Stimulated activated CD8-positive, alpha-beta memory T cell treated with anti-CD3 and anti-CD28 coated beads, Interleukin-2, amount 100 ng/mL, for 48 hours (primary cell): ENCODE measurements at places on chromosomes 6 and 20.

DNA sequence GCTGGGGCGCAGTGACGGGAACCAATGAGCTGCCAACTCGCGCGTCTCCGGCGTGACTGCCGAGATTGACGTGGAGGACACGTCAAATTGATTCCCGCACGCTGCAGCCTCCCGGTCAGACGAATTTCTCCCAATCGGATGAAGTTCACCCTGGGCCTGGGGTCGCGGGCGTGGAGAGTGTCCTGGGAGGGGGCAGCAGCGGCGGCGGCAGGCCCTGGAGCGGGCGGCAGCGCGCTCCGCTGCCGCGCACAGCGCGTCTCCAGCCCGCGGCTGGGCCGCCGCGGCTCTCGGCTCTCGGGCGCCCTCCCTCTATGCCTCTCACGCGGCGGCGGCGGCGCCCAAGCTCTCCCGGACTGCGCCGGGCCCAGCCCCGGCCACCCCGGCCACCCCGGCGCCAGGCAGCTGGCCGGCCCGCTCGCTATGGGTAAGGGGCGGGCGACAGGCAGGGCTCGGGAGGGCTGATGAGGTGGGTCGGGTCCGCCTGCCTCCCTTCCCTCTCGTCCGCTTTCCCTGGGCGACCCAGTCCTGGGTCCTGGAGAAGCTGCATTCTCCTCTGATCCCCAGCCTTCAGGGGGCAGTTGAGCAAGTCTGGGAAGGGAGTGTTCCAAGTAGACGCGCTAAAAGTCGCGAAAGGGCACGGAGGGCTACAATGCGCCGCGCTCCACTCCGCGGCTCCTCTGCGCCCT, at the start of gene PAX1:
Gene PAX1 (plus strand): TSS at position 90 of the 686 bp plus-strand sequence. CDS start 49 bp downstream, at position 139.
- DNase-seq: no peak

DNA sequence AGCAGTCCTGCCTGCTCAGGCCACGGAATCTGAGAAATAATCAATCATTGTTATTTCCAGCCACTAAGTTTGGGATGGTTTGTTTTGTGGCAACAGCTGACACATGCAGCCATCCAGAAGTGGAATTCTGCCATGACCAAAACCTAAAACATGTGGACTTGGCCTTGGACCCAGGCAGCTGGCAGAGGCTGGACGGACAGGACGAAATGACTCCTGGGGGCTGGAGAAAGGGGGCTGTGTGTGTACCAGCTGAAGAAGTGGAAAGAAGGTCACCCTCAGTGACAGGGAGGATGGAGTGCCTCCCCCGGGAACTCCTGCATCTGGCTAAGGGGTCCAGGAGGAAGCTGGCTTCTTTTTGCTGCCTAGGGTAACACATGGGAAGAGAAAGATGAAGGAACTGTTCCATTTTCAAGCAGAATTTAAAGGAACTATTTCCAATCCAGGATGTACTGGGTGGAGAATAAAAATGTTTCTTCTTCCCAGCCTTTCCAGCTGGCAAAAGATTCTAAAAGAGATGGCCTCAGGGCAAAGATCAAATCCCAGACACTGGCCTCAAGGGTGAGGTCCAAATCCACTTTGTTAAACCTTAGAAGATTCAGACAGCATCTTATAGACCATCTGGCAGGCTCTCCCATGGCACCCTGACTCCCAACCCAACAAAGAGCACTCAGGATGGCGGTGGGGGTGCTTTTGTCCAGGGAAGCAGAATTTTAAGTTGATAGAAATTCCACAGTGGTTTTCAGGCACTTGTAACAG, 14.3 kb downstream of the SERPINB6 start:
- DNase-seq: no peak

- DNase-seq: no peak
These were observed 17.8 kb downstream of the HIVEP2 start for GRCh38 chr6:142927271-142927580.

GRCh38 chr6:157047951-157048350, 270.8 kb downstream of the ARID1B start:
- DNase-seq: no peak

DNA sequence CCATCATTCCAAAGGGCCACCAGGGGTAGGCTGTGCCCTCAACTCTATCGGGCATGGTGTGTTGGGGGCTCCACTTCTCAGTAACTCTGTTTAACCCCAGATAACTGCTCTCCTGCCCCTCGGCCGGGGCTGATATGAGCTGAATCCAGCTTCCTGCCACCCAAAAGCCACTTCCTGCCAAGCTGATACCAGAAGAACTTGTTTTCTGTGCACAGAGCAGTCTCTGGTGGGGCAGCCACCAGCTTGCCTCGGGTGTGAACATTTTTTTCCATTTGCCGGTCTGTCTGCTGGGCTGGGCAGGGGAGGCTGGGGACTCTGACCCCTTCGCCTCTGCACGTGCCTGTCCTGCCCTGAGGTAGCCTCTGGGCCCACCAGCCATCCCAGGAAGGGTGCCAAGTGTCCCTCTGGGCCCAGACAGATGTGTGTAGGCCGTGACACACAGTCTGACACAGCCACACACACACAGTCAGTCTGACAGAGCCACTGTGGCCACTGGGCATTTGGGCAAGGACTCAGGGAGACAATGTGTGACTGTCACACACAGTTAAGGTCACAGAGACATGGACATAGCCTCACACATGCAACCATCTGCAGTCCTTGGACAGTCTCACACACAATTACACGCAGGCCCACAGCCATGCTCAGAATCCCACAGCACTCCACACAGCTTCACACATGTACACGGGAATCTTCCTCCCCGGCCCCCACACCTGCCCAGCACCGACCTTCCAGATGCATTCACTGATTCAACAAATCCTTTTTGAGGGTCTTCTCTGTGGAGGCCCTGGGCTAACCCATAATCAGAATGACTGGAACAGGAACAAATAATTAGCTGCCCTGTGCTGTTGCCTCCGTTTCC, 45.1 kb downstream of the NOL4L start:
- no peak for DNase-seq

DNA sequence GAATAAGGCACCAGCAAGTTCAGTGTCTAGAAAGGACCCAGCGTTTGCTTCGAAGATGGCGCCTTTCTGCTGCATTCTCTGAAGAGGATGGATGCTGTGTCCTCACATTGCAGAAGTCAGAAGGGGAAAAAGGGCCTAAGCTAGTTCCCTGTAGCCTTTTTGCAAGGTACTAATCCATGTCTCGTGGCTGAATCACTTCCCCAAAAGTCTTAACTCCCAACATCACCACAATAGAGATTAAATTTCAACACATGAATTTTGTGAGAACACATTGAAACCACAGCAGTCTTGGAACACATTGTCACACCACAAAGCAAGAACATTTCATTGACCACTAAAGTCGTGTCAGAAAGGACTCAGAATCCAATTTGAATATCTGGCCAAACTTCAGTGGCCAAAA, 42.1 kb downstream of the KLHL31 start:
- no peak for DNase-seq

- DNase-seq: no peak
These were observed 163.1 kb downstream of the LY86 start for GRCh38 chr6:6751619-6752023.

DNA sequence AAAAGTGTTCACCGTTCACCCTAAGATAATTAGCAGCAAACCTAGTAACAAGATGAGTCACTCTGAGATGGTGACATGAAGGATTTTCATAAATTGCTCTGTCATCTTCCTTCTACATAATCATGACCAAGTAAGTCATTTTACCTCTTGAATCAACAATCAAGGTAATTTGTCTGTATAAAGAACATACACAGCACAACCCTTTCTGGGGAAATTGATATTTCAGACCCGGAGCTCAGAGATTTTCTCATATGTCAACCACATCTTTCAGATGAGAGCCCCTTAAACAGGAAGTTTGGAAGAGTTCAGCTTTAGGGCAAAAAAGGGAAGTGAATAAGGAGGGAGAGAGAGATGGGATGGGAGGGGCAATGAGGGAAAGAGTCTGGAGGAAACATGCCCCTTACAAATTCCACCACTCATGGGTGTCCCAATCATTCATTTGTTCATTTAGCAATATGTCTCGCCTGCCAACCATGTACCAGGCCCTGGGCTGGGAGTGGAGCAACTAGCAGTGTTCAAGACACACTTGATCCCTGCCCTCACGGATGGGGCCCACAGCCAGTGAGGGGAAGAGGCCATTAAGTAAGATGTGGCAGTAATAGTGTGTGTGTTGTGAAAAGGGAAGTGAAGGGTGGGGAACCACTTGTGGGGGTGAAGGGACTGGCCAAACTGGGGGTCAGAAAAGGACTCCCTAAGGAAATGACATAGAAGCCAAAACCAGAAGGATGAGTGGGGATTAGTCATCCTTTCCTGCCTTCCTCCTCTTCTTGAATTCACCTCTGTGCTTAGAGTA, 190.9 kb downstream of the MAFB start:
- no peak for DNase-seq

GRCh38 chr20:58550275-58551059, 35.3 kb upstream of the APCDD1L start:
- DNase-seq: no peak

- DNase-seq: no peak
These were observed 91.5 kb downstream of the EPHA7 start for GRCh38 chr6:93327857-93328256.

DNA sequence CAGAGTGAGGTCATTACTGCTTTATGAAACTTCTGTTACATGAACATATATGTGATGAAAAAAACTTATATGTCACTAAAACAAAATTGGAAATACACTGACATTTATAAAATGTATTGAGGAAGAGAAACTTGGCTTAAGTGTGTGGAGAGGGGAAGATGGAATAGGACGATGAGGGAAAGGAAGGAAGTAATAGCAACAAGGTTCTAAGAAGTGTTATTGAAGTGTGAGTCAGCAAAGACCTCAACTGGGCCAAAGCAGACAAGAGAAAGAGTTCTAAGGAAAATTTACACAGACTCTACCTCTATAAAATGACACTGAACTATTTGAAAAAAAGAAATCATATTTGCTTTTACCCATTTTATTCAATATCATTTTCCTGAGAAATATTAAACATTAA, 38.3 kb downstream of the SNX3 start:
- DNase-seq: no peak

DNA sequence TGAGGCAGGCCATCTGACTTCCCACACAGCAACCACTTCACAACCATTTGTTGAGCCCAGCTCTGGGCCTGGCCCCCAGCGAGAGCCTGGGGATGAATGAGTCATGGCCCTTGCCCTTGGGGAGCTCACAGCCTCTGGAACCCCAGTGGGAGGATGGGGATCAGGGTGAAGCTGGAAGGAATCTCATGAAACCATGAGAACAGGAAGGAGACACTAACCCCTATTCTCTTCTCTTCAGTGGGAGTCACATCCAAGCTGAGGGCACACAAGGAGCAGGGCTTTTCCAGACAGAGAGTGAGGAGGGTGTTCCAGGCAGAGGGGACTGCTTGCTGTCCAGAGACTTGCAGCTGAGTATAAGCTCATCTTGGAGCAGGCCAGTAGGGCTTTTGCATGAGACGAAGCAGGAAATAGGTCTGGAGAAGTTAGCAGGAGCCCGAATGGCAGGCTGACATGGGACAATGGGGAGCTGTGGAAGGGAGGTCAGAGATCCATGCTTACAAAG, 7.5 kb downstream of the FOXS1 start:
- no peak for DNase-seq

- DNase-seq: no peak
These were observed 32.5 kb upstream of the NKAIN2 start for GRCh38 chr6:123771126-123771525.

DNA sequence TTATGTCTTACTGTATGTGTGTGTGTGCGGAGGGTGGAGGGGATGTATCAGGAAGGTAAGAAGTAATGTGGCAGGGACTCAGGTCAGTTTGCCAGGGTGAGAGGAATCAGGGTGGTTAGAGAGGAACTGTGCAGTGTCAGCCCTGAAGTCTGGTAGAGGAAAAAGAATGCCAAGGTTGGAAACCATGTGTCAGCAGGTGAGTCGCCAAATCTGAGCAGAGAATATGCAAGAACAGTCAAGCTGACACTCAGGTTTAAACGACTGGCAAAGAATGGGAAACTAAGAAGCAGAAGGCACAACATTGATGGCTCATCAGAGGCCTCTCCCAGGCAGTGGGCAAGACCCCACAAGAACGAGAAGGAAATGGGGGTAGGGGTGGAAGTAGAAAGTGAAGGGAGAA, 107.5 kb upstream of the TBX18 start:
- DNase-seq: no peak

GRCh38 chr20:25055711-25056495, 2.0 kb downstream of the ACSS1 start:
- DNase-seq: no peak

DNA sequence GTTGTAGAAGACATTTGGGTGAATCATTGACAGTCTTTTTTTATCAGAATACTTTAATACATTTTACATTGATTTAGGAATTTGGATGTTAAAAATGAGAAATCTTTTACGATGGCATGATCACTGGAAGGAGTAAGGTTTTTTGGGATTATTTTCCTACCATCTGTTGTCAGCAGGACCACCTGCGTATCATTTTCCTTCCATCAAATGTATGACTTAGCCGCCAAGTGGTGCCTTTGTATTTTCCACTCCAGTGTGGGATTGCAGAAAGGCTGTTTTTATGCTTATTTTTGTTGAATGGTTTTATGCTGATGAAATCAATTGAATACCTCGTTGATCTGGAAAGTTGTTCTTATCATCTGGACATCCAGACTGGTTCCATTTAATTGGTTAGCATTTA, 35.8 kb downstream of the AKAP12 start:
- no peak for DNase-seq

DNA sequence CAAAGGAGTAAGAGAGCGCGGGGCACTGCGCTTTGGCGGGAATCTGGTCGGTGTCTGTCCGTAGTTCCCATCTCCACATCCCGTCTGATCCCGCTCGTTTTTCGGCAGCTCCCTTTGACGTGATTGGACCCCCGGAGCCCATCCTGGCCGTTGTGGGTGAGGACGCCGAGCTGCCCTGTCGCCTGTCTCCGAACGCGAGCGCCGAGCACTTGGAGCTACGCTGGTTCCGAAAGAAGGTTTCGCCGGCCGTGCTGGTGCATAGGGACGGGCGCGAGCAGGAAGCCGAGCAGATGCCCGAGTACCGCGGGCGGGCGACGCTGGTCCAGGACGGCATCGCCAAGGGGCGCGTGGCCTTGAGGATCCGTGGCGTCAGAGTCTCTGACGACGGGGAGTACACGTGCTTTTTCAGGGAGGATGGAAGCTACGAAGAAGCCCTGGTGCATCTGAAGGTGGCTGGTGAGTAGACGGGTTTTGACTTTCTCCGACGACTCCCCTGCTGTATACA, 1.4 kb downstream of the BTN1A1 start:
- DNase-seq: peak; percentile 7

- DNase-seq: no peak
These were observed 598.8 kb downstream of the EPHA7 start for GRCh38 chr6:92820601-92821000.

DNA sequence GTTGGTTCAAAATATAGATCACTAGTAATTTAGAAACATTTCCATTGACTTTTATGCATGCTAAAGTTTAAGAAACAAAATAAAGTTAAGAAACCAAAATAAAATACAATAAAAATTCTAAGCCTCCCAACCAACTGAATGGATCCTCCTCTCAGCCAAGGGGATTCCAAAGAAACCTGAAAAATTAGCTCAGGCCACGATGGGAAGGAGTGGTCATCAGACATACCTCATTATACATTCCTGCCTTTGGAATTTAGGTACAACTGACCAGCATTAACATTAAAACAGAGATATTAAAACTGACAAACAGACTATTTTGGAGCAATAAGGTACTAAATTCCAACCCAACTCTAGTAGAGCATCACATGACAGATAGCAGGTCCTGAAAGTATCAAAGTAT, 275.2 kb downstream of the PKHD1 start:
- no peak for DNase-seq
